CD4-positive, CD25-positive, alpha-beta regulatory T cell (primary cell): ENCODE measurements at places on chromosomes 7 and 10. TPM values are rescaled to one million over a fixed set of nuclear protein-coding genes. Genes with fewer than 3 reads are reported as not detected.

GNA12 gene
- 29.1 TPM for total RNA-seq

DNA sequence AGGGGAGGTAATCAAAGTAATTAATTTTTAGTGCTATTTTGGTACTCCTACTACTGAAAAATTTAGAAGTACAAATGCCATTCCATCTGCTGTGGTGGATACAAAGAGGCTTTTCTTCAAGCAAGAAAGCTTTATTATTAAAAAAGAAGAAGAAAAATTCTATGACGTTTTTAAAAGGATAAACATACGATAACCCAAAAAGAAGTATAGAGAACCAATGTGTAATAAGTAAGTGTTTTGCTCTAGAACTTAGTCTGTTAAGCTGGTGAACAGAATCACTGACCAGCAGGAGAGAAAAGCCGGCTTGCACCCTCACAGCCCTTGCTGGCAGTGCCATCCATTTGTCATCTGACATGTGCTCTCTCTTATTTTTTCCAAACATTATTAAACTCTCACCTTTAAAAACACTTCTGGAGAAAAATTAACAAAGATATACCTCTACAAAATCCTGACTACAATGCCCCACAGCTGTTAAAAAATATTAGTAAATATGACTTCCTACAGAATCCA lies 81.5 kb downstream of the SRPK2 start:
- peaks cover 55% of the 10 kb centered on the region for H3K4me1 ChIP-seq
- H3K27ac ChIP-seq: no peak overlapping the region
- no peaks in the 10 kb centered on the region for H3K27me3 ChIP-seq
- no peak overlapping the region for H3K4me3 ChIP-seq
- DNase-seq: no peak

DNA sequence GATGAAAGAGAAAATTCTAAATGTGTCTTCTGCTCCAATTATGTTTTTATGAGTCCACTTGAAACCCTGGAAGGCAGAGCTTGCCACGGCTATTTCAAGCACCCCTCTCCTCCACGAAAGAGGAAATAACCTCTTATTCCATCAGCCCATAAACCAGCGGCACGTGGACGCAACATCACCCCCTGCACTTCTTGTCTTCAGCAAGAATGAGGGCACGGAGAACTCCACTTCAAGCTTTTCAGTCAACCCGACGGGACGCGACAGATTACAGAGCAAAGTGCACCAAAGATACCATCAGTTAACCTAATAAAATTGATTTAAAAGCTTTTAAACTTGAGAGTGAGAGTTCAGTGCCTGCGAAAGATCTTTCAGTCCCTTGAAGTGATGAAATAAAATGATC lies 406.3 kb downstream of the GALNT17 start:
- no peaks in the 10 kb centered on the region for H3K4me1 ChIP-seq
- no peak for DNase-seq
- H3K36me3 ChIP-seq: no peaks in the 10 kb centered on the region
- H3K4me3 ChIP-seq: no peak overlapping the region
- H3K27me3 ChIP-seq: no peaks in the 10 kb centered on the region

RAPGEF5 gene
- not detected for total RNA-seq

C10orf105 gene
- total RNA-seq: 0.52 TPM

YAE1 gene
- 3.7 TPM for total RNA-seq

ADAM22 gene
- total RNA-seq: 1.2 TPM
